RPMI8226 (cell line): ENCODE measurements at places on chromosomes 11 and 22.
A peak's percentile ranks its signal among the peaks of the same experiment; 100 is the strongest.

GRCh38 chr22:41603873-41604332, 14.3 kb upstream of the PMM1 start:
- DNase-seq, result no peak

DNA sequence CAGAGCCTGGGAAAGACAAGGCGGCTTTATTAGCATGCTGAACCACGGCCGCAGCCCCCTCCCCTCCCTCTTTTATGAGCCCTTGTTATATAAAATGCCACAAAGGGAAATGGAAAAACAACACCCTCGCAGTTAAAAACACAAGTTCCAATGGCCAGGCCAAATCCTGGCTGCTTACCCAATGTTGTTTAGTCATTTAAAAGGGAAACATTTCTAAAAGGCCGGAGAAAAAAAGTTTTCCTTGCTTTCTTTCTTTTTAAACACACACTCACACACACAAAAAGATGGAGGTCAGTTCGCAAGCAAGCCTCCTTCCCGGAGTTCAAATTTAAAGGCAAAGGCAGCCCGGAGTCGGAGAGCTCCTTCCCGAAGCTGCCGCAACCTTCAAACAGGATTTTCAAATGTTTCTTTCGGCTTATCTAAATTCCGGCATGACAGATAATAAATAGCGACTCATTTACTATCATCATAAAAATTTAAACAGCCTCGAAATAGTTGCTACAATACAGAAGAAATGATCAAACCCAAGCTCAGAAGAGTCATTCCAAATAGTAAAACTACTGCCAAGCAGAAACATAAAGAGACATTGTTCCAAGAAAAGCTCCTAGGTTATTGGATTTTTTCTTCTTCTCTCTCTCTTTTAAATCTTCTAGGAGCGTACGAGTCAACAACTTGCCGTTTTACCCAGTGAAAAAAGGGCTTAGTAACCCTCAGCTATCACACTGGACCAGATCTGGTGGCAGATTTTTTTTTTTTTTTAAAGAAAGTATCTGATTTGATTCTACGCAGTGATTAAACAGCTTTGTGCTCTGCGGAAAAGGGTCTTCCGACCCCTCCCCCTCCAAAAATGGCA, 3.5 kb downstream of the PHF21B start:
- DNase-seq, result no peak

DNA sequence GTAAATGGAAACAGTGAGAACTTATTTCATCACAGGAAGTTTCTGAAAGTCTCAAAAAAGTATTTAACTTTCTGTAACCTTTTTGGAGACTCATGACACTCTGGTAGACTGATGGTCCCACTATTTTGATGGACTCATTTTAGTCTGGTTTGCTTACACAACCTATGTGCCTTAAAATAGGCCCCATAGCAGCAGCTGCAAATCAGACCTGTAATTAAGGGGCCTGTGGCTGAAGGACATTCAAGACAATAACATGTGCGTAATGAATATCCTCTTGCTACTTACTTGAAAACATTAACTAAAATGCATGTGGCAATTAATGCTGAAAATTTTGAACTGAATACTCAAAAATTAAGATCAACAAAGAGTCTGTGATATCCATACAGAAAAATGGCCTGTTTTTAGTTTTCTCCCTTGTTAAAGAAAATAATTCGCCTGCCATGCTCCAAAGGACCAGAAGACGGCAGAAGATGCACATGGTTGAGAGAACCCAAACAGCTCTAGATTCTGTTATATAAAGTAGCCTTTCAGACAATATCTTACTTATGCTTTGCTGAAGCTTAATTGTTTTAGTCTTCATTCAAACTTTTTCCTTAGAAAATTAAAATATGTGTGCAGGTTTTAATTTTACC, 568.5 kb downstream of the KCNA4 start:
- DNase-seq, result peak; percentile 4

GRCh38 chr11:17985517-17985916, 27.3 kb downstream of the SERGEF start:
- DNase-seq, result no peak

DNA sequence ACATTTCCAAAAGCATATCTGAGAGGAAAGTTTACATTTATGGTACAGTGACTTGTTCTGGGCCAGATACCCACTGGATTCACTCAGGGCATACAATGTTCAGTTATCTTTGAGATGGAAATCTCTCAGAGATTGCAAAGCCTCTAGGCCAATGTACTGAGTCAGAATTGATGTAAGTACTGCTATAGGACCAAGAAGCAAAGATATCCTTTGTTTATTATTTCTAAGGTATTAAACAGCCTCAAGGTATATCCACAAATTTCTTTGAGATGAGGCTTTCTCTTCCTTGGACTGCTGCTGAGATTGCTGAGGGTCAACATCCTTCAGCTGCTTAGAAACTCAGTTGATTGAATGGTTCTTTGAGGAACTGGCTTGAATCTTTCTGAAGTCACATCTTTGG, 484.0 kb downstream of the METTL15 start:
- DNase-seq, result no peak

- peak; percentile 60 for DNase-seq
Observed at GRCh38 chr22:19756288-19757128, 4.1 kb upstream of the TBX1 start.

DNA sequence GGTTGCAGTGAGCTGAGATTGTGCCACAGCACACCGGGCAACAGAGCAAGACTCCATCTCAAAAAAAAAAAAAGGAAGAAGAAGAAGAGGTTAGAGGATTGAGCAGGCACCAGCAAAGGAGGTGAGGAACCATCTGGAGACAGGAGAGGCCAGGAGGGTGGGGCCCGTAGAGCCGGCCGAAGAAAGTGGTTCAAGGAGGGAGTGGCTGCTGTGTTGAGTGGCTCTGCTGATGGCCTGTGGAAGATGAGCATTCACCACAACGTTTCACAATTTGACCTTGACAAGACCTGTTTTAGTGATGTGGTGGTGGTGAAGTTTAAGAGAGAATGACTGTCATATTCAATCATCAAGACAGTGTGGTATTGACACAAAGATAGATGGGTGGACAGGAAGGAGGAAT, 6.8 kb upstream of the CTSD start:
- DNase-seq, result no peak
